ENCODE measurements at places on chromosomes 5 and 9. TPM values are rescaled to one million over a fixed set of nuclear protein-coding genes. Genes with fewer than 3 reads are reported as not detected.

GRCh38 chr5:14204785-14205321, 61.7 kb downstream of the TRIO start:
- H3K36me3 ChIP-seq: no peaks in the 10 kb centered on the region
- peaks cover 91% of the 10 kb centered on the region for H3K4me1 ChIP-seq
- H3K4me3 ChIP-seq: peak overlapping the region; percentile 20
- H3K27ac ChIP-seq: peak overlapping the region; percentile 75
- no peaks in the 10 kb centered on the region for H3K27me3 ChIP-seq

GRCh38 chr9:124423591-124423990, 8.3 kb upstream of the PSMB7 start:
- H3K27me3 ChIP-seq: no peaks in the 10 kb centered on the region
- H3K4me1 ChIP-seq: no peaks in the 10 kb centered on the region
- peak; percentile 52 for DNase-seq
- no peaks in the 10 kb centered on the region for H3K36me3 ChIP-seq
- no peak overlapping the region for H3K27ac ChIP-seq

The NACC2 gene
- polyA plus RNA-seq: 5.1 TPM

GRCh38 chr5:133870661-133871060, 97.8 kb downstream of the C5orf15 start:
- H3K4me3 ChIP-seq: no peak overlapping the region
- H3K27me3 ChIP-seq: no peaks in the 10 kb centered on the region
- H3K27ac ChIP-seq: no peak overlapping the region
- peak; percentile 56 for DNase-seq

DNA sequence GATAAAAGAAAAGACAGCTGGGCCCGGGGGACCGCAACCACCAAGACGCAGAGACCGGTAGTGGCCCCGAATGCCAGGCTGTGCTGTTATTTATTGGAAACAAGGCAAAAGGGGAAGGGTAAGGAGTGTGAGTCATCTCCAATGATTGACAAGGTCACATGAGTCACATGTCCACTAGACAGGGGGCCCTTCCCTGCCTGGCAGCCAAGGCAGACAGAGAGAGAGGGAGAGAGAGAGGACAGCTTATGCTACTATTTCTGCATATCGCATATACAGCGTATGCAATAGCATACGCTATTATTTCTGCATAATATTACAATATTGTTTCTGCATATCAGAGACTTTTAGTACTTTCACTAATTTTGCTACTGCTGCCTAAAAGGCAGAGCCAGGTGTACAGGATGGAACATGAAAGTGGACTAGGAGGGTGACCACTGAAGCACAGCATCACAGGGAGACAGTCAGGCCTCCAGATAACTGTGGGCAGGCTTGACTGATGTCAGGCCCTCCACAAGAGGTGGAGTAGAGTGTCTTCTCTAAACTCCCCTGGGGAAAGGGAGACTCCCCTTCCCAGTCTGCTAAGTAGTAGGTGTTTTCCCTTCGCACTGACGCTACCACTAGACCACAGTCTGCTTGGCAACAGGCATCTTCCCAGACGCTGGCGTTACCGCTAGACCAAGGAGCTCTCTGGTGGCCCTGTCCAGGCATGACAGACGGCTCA, 50.3 kb downstream of the RFX3 start:
- H3K4me1 ChIP-seq: no peaks in the 10 kb centered on the region
- H3K4me3 ChIP-seq: no peak overlapping the region
- H3K36me3 ChIP-seq: no peaks in the 10 kb centered on the region
- H3K27ac ChIP-seq: no peak overlapping the region
- H3K27me3 ChIP-seq: no peaks in the 10 kb centered on the region

DNA sequence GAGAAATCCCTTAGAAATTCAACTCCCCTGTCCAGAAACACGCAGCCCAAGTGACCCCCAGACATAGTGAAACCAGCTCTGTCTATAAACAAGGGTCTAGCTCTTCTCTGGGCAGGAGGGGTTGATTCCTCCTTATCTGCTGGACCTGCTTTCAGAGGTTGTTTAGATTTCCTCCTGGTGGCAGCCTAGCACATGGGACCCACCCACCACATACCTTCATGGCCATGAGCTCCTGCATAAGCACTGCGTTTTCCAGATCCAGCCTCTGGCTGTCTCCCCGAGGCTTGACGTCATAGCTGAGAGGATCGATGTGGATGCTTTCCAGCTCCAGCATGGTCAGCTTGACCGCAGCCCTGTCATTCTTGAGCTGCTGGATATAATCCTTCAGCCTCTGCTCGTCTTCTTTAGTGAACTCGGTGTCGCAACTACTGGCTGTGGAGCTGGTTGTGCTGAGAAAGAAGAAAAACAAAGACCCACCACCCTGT, 77.0 kb downstream of the DCP2 start:
- H3K27ac ChIP-seq: no peak overlapping the region
- no peaks in the 10 kb centered on the region for H3K27me3 ChIP-seq
- H3K4me3 ChIP-seq: no peak overlapping the region
- no peaks in the 10 kb centered on the region for H3K36me3 ChIP-seq
- peaks cover 5% of the 10 kb centered on the region for H3K4me1 ChIP-seq

The MTRR gene
- 13.8 TPM for polyA plus RNA-seq

The CD180 gene
- polyA plus RNA-seq: 2.3 TPM

GRCh38 chr5:134120386-134121138, 6.1 kb downstream of the TCF7 start:
- no peaks in the 10 kb centered on the region for H3K36me3 ChIP-seq
- no peak overlapping the region for H3K27ac ChIP-seq
- no peak for DNase-seq
- H3K27me3 ChIP-seq: no peaks in the 10 kb centered on the region

The PGM5 gene
- 14.4 TPM for polyA plus RNA-seq
